Keratinocyte (primary cell): ENCODE measurements at places on chromosomes 3 and 15.

GRCh38 chr15:89167267-89168176 lies 53.9 kb downstream of the RLBP1 start:
- peak; percentile 65 for DNase-seq

DNA sequence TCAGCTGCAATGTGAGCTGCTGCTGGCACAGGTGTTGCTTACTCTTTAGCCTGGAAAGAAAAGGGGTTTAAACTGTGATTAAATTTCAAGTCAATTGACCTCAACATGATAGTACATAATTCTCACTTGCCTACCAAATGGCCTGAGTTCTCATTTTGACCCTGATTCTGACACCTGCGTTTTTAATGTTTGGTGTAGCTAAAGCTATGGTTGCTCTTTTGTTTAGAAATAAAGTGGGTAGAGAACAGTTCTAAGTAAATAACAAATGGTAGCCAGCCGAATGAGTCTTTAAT lies 100.8 kb upstream of the SOX2 start:
- DNase-seq = no peak

GRCh38 chr3:81585056-81585455 lies 176.4 kb downstream of the GBE1 start:
- DNase-seq = no peak

- DNase-seq = no peak
Observed at GRCh38 chr3:8509961-8510360, 8.3 kb downstream of the LMCD1 start.

GRCh38 chr3:107979538-107979937 lies 111.3 kb downstream of the CD47 start:
- DNase-seq = no peak

DNA sequence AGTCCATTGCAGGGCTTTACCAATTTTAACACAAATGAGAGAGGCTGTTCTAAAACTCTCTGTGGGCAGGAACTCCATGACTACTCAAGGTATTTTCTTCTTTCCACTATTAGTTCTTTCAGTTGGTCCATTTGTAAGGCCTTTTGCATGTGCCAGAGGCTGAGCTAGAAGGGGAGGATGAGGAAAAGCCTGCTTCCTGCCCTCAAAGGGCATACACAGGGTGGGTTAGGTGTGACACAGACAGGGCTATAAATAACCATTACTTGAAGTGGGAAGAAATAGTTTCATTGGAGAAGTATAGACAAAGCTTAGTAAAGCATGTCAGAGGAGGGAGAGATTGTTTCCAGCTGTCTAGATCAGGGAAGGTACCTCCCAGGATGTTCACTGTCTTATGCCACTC lies 52.1 kb upstream of the PRTG start:
- DNase-seq = no peak

- DNase-seq = no peak
Observed at GRCh38 chr3:72163809-72164634, 379.1 kb upstream of the PROK2 start.

DNA sequence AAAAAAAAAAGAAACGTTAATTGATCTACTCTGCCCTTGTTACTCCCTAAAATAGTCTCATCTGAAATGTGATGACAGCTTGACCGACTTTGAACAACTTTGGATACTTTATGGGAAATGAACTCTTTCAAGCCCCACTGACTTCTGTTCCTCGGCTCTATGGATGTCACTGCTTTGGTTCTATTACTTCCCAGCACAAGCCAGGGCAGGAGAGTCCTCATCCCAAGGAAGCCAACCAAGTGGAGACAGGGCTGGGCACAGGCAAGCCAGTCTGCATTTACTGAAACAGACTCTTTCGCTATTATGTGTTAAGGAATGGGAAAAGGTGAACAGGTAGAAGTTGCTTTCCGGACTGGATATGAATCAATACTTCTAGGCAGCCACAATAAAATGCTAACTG lies 444.0 kb downstream of the FOXP1 start:
- no peak for DNase-seq

GRCh38 chr3:51722362-51722761 lies 15.5 kb downstream of the GRM2 start:
- DNase-seq = no peak

DNA sequence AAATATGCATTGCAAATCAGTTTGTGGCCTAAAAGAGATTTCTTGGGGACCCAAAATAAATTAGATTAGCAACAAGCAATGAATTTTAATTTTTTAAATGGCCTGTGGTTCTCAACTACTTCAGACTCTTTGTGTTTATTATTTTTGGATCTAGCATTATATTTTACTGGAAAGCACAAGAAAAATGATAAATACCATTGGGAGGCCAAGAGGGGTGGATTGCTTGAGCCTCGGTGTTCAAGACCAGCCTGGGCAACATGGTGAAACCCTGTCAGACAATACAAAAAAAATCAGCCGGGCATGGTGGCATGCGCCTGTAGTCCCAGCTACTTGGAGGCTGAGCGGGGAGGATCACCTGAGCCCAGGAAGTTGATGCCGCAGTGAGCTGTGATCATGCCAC lies 13.6 kb downstream of the LACTB start:
- DNase-seq = no peak

- no peak for DNase-seq
Observed at GRCh38 chr15:85430406-85431204, 50.2 kb downstream of the AKAP13 start.

GRCh38 chr3:8964436-8965370 lies 1.4 kb upstream of the RAD18 start:
- DNase-seq = peak; percentile 66

- DNase-seq = no peak
Observed at GRCh38 chr15:91264651-91265351, 164.7 kb downstream of the SV2B start.

DNA sequence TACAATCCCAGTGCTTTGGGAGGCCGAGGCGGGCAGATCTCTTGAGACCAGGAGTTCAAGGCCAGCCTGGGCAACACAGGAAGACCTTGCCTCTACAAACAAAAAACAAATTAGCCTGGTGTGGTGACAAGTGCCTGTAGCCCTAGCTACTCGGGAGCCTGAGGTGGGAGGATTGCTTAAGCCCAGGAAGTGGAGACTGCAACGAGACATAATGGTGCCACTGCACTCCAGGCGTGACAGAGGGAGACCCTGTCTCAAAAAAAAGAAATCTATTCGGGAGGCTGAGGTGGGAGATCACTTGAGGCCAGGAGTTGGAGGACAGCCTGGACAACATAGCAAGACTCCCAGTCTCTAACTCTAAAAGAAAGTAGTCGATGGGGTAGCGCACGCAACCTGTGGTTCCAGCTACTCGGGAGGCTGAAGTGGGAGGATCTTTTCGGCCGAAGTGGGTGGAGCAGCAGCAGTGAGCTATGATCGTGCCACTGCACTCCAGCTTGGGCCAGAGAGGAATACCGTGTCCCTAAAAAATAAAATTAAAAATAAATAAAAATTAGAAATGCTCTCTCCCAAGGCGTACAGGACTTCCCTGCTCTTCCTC lies 775 bp downstream of the C3orf33 start:
- DNase-seq = no peak

- DNase-seq = no peak
Observed at GRCh38 chr3:10674578-10674977, 141.4 kb upstream of the SLC6A11 start.

DNA sequence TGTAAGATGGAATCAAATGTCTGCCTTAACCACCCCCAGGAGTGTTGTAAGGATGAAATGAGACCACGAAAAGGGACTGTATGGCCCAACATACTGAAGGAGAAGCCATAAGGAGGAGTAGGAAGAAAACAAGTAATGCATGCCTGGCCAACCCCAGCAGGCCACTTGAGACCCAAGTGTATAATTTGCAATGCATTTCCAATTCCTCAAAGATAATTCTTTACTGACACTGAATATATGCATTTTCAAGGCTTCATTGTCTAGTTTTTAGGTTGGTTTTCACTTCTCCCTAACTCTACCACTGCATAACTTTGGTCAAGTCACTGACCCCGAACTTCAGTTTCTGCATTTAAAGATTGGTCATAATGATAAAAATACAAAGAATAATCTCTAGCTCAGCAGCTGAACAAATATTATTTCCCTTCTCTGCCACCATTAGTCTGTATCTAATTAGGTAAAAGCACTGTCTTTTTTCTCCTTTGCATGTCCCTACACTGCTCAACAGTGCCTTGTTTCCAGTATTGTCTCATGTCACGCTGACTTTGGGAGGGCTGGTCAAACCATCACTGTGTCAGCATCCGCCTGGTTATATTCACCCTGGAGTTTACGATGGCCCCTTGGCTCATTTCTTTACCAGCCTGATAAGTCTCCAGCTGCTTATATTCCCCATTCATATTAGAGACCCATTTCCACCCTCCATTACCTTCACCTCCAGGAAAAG lies 378.6 kb downstream of the NTRK3 start:
- no peak for DNase-seq

DNA sequence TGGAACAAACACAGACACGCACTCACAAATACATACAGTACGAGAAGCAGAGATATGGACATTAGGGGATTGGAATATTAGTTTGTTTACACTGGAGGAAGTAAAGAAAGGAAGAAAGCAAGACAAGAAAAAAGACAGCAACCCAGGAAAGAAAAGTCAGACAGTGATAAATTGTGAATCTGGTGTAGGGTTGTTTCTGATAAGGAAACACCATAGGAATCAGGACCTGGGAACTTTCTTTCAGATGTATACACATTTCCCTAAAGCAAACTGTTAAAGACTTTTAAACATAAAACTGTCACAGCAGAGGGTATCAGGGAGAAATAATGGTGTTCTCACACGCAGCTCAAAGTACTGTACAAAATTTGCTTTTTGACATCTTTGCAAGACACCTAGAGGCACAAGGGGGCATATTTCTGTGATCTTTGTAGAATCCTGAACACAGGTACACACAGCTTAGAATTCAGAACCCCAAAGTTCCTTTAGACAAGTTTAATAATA lies 153.7 kb downstream of the TUSC7 start:
- DNase-seq = no peak

DNA sequence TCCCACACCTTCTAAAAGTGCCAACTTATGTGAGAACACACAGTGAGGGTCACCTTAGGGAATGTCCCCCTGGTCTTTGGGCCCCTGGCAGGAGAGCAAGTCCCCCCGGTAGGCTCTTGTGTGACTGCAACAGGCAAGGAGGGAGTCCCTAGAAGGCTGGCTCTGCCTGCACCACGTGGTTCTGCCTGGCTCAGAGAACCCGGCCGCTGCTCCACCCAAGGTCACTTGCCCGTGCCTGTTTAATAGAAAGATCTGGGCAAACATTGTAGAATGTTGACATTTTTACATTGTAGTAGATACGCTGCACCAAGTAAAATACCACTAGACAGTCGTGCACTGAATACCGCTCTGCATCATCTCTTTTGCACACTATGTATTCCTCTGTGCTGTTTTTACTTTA lies 21.9 kb downstream of the GABRA5 start:
- DNase-seq = no peak

GRCh38 chr3:191269289-191270085 lies 59.7 kb upstream of the CCDC50 start:
- DNase-seq = no peak

DNA sequence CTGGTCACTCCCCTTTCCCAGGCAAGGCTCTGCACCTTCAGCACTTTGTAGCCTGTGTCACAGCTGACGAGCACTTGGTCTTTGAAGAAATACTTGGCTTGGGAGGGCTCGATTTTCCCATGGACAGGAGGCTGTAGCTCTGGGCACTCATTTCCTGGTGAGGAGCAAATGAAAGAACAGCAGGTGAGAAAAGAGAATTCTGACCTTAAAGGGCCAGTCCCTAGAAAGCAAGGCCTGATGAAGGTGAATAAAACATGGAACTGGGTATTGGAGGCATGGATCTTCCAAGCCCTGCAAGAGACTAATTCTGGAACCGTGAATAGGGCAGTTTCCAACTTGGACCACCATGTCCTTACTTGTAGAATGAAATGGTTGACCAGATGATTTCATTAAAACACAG lies 39.9 kb downstream of the MASP1 start:
- no peak for DNase-seq

- no peak for DNase-seq
Observed at GRCh38 chr3:193768070-193768394, 175.0 kb downstream of the OPA1 start.

GRCh38 chr15:55060836-55061235 lies 135.9 kb downstream of the RSL24D1 start:
- DNase-seq = no peak

DNA sequence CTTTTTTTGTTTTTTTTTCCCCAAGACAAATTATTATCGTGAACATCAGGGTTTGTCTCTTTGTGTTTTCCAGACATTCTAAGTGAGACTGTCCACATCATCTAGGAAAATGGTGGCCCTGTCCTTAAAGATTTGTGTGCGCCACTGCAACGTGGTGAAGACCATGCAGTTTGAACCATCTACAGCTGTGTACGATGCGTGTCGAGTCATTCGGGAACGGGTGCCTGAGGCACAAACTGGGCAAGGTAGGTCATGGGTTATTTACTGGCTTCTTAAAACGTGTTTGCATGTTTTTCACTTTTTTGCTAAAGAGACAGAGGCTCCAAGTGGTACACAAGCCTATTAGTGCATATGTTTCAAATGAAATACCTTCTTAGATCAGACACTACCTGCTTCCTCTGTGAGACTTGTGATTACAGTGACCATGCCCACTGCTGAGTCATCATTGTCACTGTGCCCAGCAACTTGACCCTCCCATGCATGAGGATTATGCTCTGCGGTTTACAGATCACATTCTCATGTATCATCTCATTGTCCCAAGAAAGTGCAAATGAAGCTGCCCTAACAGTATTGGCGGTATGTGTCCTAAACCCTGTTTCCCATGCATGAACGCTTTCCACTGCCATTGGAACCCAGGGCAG lies 395.2 kb upstream of the TPM1 start:
- DNase-seq = no peak

DNA sequence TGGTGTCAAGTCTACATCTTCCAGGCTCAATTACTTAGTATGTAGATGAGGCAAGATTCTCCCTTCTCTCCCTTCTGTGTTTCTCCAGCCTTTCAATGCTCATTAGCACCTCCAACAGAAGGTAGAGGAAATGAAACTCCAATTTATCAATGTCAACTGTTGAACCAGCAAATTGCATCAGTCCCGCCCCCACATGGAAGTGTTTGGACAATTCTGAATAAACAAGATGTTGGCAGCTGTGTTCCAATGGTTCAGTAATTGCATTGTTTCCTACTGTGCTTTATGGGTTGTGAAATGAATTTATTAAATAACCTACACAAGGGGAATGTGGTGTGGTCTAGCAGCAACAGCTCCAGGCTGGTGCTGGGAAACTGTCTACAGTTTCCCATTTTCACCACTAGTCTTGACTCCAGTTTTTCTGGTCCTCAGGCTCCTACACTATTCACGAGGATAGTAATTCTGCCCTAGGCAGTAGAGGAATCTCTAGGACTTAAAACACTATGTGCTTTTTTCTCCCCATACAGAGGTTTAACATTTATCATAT lies 91.9 kb downstream of the MB21D2 start:
- no peak for DNase-seq

DNA sequence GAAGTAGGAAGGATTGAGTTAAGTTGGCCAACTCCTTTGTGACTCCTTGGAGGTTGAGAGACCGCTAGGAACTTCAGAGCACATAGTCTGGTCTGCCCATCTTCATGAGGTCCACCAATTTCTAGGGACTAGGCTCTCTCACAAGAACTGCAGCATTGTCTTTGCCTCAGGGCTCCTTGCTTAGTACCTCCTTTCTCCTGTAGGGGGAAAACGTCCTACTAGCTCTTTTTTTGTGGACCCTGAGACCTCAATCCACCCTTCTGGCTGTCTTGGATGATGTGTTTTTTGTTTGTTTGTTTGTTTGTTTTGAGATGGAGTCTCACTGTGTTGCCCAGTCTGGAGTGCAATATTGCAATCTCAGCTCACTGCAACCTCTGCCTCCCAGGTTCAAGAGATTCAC lies 21.6 kb downstream of the REC114 start:
- DNase-seq = no peak

- DNase-seq = no peak
Observed at GRCh38 chr3:59265566-59265965, 215.7 kb upstream of the CFAP20DC start.

GRCh38 chr3:102348904-102349303 lies 85.9 kb upstream of the ZPLD1 start:
- DNase-seq = no peak
